ENCODE measurements at places on chromosomes 2 and 18. TPM values are rescaled to one million over a fixed set of nuclear protein-coding genes. Genes with fewer than 3 reads are reported as not detected.

- DNase-seq: no peak
Measured at GRCh38 chr2:161420406-161421074, 4.4 kb downstream of the TBR1 start.

DNA sequence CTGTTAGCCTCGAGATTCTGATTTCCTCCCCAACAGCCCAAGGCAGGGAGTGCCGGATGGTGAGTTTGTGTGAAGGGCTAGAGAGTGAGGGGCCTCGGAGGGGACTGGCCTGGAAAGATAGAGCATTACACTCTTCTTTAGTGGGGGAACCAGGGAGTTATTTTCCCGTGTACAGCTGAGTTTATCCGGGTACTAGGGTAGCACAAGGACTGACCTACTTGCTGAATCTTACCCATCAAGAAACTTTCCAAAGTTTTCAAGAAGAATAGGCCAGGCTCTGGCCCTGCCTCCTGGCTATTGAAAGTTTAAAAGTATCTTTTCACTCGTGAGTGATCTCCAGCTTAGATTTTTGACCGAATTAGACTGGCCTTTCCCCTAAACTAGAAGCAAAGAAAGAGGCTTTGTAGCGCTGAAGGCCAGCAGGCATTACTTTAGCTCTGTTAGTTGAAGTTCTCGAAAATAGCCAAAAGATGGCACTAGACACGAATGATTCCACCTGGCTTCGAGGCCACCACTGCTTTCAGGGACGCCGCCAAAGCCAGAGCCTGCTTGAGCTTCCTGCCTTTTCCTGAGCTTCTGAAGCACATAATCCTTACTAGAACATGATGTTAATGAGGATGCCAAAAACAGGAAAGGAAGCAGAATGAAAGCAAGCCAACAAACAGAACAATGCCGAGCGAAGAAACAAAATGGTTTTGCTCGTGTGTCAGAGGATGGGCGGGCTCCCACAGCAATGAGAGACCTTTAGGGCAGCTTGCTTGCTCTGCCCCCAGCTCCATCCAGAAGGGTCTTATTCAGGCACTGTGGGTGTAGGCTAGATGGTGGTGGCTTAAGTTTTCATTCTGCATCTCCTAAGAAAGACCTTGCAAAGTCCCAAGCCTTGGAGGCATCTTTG lies 55.8 kb downstream of the TSN start:
- peak; percentile 61 for DNase-seq

GRCh38 chr2:160345071-160345764 lies 145.1 kb upstream of the ITGB6 start:
- no peak for DNase-seq

GRCh38 chr2:172734711-172735581 lies 699 bp upstream of the RAPGEF4 start:
- no peak for DNase-seq

- no peak for DNase-seq
Measured at GRCh38 chr2:222270396-222270795, 28.4 kb downstream of the PAX3 start.

C18orf32 gene
- 6.7 TPM for total RNA-seq
